ENCODE measurements at places on chromosomes 6 and 20.

- no peak for DNase-seq
Observed at GRCh38 chr6:112911959-112912358, 564.8 kb downstream of the RFPL4B start.

GRCh38 chr6:79064635-79065034 is 13.4 kb downstream of the PHIP start:
- no peak for DNase-seq

GRCh38 chr6:14871221-14871620 is 374.6 kb upstream of the JARID2 start:
- DNase-seq: peak; percentile 62

DNA sequence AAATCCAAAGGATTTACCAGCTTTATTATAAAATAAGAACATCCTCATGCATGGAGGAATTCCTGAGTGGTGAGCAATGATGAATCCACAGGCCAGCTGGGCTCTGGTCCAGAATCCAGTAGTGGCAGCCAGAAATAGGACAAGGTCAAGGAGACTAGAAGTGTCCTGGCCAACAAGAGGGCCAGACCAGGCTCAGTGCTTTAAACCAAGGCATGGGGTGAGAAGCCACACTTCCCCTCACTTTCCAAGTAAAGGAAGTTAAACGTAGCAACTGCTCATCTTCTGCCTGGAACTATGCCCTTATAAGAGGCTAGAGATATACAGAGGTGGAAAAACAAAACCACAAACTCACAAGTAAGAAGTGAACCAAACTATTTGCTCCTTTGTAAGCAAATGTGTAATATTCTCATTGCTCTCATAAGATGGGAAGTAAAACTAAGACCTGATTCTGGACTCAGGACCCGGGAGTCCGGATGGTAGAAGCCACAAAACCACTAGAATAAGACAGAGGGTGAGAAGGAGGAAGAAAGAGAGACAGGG is 253.2 kb downstream of the UST start:
- peak; percentile 82 for DNase-seq

- DNase-seq: no peak
Observed at GRCh38 chr6:81797591-81797990, 45.1 kb upstream of the TENT5A start.

DNA sequence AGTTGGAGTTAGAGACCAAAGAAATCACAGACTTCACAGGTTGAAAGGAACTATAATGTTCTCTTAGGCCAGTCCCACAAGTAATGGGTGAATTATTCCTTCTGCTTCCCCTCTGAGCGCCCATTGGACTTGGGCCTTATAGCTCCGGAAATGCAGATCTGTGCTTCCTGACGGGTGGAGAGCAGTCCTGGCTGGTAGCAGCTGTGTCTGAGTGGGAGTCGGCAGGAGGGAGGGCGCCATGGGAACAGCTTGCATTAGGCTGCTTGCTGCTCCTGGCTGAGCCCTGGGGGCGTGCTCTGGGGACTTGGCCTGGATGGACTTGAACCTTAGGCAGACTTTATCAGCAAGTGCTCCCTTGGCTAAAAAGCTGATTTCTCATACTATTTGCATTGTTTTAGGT is 18.4 kb upstream of the NUP153 start:
- DNase-seq: peak; percentile 78

- DNase-seq: no peak
Observed at GRCh38 chr6:142361779-142362750, 60.3 kb downstream of the ADGRG6 start.

DNA sequence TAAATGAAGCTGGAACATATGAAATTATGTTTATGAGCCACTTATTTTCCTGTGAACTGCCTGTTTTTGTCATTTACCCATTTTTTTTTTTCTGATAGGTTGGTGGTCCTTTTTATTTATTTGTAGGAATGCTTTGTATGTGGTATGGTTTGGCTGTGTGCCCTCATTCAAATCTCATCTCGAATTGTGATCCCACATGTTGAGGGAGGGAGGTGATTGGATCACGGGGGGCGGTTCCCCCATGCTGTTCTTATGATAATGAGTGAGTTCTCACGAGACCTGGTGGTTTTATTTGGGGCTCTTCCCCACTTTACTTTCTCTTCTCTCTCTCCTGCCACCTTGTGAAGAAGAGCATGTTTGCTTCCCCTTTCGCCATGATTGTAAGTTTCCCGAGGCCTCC is 77.3 kb downstream of the CDH26 start:
- DNase-seq: no peak

GRCh38 chr20:63547725-63548480 is at the start of gene SRMS:
Gene SRMS (minus strand): TSS chr20:63547749. CDS start chr20:63547463, 286 bp downstream.
- no peak for DNase-seq

GRCh38 chr6:135801755-135802465 is 49.6 kb upstream of the PDE7B start:
- no peak for DNase-seq

GRCh38 chr20:42179768-42180167 is 561.6 kb upstream of the CHD6 start:
- no peak for DNase-seq

- no peak for DNase-seq
Observed at GRCh38 chr20:50852085-50852484, 57.2 kb downstream of the BCAS4 start.

GRCh38 chr20:23000232-23000947 is 34.7 kb upstream of the SSTR4 start:
- DNase-seq: no peak

DNA sequence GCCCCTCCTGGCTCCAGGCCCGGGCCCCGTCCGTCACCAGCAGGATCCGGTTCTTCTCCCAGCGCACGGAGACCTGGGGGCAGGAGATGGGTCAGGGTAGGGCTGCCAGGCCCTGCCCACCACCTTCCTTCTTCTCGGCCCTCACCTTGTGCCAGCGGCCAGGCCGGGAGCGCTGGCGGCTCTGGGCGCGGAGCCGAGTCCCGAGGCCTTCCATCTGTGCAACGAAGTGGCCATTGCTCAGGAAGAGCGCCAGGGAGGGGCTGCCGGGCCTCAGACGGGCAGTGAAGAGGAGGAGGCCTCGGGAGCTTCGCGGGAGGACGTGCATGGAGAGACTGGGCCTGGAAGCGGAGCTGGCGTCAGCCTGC is 7.9 kb downstream of the ADRM1 start:
- no peak for DNase-seq

GRCh38 chr20:53752971-53753879 is 159.6 kb upstream of the ZNF217 start:
- no peak for DNase-seq
